ENCODE measurements at places on chromosomes 1 and 21. TPM values are rescaled to one million over a fixed set of nuclear protein-coding genes. Genes with fewer than 3 reads are reported as not detected.

The HIVEP3 gene
- total RNA-seq, result 7.6 TPM

The ABCD3 gene
- total RNA-seq, result 18.7 TPM

DNA sequence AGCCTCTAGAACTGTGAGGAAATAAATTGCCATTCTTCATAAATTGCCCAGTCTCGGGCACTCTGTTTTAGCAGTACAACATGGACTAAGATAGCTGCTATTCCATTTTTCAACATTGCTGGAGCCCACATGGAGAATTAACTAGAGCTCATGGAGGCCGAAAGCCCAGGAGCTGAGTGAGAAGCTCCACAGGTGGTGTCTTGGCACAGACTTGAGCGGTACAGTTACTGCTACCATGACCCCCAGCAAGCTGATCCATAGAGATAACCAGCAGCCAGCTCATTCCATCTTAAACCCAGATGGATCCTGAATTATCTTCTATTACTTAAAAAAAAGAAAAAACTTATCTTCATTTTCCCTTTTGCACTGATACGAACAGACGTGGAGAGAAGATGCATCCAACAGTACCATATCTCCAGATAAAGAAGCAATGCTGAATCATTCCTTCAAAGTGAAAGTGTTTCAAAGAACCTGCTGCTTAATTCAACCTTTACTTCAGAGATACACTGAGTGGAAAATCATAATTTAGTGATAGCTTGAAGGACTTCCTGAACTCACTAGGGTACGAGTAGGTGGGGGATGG is 115.1 kb downstream of the SETD4 start:
- no peak for DNase-seq

The SPRR2G gene
- not detected for total RNA-seq

Measured in glomerular endothelial cell (primary cell).